Adrenal gland (tissue), 19 donors: ENCODE measurements at places on chromosomes 4 and X. TPM values are rescaled to one million over a fixed set of nuclear protein-coding genes. Genes with fewer than 3 reads are reported as not detected.

COX7B2 gene
- total RNA-seq: not detected

DSPP gene
- not detected for total RNA-seq

STPG2 gene
- total RNA-seq: 0.61 TPM

SPINK2 gene
- not detected for total RNA-seq

F8A3 gene
- total RNA-seq: 3.3 TPM

PYURF gene
- 86.0 TPM for total RNA-seq

VCX3A gene
- not detected for total RNA-seq

SUPT20HL1 gene
- not detected for total RNA-seq

ADH7 gene
- total RNA-seq: not detected

C4orf50 gene
- total RNA-seq: not detected

TMEM150C gene
- 92.1 TPM for total RNA-seq

TSPAN6 gene
- 23.3 TPM for total RNA-seq

IL21 gene
- not detected for total RNA-seq

PLAC8 gene
- 2.6 TPM for total RNA-seq

INTS12 gene
- 4.3 TPM for total RNA-seq

TREX2 gene
- total RNA-seq: 0.65 TPM

TENM3 gene
- total RNA-seq: 29.4 TPM

ELMOD2 gene
- total RNA-seq: 32.3 TPM

GRCh38 chr4:44646151-44646550, 5.3 kb downstream of the YIPF7 start:
- DNase-seq: no peak

- no peak for DNase-seq
Observed at GRCh38 chr4:6984612-6985425, 58.4 kb upstream of the TADA2B start.

GRCh38 chrX:102720237-102721168, at the start of gene GPRASP3:
GPRASP3 (plus strand) TSS chrX:102720743; CDS start chrX:102748996, 28,253 bp downstream.
- peak; percentile 70 for DNase-seq

GRCh38 chrX:101287402-101287801, 3.7 kb downstream of the TAF7L start:
- DNase-seq: no peak

- no peak for DNase-seq
Observed at GRCh38 chrX:40076750-40077575, 20.8 kb downstream of the BCOR start.

GRCh38 chrX:133868682-133869081, 116.7 kb downstream of the GPC3 start:
- DNase-seq: no peak

DNA sequence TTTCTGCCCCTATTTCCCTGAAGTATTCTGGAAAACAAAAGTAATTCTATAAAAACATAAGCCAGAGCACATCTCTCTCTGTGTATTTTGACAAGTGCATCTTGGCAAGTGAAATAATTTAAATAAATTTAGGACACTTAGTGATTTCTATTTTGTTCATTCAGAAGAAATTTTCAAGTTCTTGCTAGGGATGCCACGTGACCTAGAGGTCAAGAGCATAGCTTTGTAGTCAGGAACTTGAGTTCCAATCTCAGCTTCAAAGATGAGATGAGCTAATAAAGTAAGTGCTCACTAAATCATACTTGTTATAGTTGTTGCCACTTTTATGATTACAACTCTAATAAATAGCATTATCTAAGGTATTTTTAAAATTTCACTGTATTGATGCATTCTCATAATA, 13.8 kb downstream of the KDR start:
- no peak for DNase-seq

GRCh38 chrX:3518870-3519269, 172.4 kb upstream of the MXRA5 start:
- DNase-seq: peak; percentile 81

GRCh38 chr4:76011018-76011670, 3.8 kb upstream of the CXCL9 start:
- DNase-seq: no peak

GRCh38 chr4:31194823-31195222, 474.7 kb downstream of the PCDH7 start:
- no peak for DNase-seq

DNA sequence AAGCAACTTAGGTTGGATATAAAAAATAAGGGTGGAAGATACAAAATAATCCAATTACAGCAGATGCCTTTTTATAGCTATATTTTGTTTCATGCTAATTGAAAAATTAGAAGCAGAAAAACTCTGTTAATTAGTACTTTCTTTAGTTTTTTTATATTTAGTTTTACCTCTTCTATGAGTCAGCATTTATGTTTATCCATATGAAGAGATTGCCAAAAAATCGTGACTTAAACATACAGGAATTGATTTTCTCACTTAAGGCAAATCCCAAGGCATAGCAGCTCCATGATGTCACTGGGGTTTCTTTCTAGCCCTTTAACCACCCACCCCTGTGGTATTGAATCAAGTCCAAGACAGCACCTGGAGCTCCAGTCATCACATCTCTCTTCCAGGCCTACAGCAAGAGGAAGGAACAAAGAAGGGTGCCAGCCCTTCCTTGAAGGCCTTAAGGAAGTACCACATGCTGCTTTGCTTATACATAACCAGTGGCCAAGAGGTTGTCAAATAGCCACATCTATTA, 365.8 kb upstream of the TENM3 start:
- DNase-seq: no peak

DNA sequence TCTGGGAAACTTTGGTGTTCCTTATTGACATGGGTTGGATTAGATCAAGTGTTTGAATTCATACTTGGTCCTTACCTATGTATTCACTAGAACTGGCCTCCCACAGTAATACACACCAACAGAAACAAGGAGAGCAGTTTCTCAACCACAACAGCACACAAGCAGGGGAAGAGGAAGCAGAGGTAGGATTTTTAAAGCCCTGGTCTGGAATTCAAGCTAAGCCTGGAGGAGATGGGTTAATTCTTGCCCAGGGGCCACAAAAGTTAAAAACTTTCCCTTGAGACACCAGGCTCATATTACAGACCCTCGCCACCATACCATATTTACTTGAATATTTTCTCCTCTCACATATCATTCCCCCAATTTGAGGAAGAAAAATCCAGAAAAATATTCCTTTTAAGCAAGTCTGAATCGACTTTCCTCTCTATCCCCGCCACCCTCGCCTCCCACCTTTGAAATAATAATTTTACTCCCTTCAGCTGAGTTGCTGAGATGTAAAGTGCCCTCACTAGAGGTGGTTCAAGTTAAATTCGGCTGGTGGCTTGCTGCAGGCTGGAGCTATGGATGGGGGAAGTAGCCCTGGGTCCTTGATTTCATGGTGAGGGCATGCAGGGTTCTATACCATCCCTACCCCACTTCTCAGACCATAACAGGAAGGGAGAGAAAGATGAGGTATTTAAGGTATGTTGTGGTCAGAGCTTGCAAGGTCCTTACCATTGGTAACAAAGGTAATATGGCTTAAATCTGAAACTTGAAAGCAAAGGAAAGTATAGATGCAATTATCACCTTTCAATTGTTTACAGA, 440.2 kb downstream of the INPP4B start:
- no peak for DNase-seq

DNA sequence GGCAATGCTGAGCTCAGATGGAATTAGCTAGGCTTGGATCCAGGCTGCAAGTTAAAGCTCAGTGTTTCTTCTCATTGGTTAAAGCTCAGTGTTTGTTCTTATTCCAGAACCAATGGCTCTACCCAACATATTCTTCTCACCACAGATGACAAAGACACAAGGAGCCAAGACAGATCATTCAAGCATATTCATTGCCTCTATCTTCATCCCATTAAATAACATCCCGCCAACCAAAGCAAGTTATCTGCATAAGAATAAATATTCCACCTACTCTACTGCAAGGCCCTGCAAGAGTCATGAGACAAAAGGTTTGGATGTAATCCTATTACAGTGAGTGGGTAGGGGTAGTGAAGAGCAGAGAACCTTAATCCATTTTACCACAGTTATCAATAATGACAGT, 766.5 kb downstream of the C4orf33 start:
- no peak for DNase-seq

- DNase-seq: no peak
Observed at GRCh38 chrX:63746278-63746677, 38.7 kb downstream of the ARHGEF9 start.

- DNase-seq: no peak
Observed at GRCh38 chr4:181569553-181569952, 673.6 kb upstream of the TENM3 start.

DNA sequence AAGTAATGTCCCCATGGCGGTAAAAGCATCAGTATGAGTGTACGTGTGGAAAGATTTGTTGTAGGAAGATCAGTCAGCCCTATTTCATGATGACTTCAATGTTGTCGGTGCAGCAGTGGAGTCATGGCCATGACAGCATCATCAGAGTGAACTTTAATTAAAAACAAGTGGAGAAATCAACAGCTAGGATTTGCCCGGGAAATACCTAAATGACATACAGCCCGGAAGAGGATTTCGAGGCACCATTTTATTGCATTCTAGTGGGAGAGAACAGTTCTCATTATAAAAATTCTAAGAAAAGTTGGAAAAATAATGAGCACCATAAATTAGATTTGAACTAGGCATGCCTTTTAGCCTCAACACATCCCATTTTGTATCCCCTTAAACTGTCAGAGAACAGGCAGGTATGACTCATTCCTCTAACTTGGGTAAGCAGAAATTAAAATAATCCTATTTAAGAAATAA, 170.1 kb downstream of the SHROOM3 start:
- no peak for DNase-seq

GRCh38 chr4:82975792-82976191, 34.8 kb downstream of the LIN54 start:
- no peak for DNase-seq

- no peak for DNase-seq
Observed at GRCh38 chr4:108398316-108398715, 222.1 kb upstream of the RPL34 start.
